CD4-positive, alpha-beta memory T cell (primary cell): ENCODE measurements at places on chromosomes 5 and 9. TPM values are rescaled to one million over a fixed set of nuclear protein-coding genes. Genes with fewer than 3 reads are reported as not detected.
A peak's percentile ranks its signal among the peaks of the same experiment; 100 is the strongest.

DNA sequence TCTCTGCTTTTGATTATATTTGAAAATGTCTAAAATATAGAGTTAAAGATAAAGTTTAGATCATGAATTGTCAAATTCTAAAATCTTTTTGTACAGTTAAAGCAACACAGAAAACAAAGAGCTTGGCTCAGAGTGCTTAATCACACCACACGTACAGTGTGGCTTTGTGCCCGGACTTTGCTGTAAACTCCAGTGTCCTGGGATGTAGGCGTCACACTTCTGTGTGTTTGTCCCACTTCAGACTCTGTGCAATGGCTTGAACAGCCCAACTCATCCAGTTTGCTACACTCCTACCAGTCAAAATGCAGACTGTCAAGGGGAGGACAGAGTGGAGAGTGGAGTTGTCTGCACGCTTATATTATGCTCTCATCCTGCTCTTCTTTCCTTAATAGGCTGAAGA is 45.3 kb downstream of the SMARCA2 start:
- no peak overlapping the region for H3K4me3 ChIP-seq
- no peak overlapping the region for H3K27ac ChIP-seq
- no peak for DNase-seq
- peaks cover 61% of the 10 kb centered on the region for H3K36me3 ChIP-seq
- H3K27me3 ChIP-seq, result no peaks in the 10 kb centered on the region
- peaks cover 15% of the 10 kb centered on the region for H3K4me1 ChIP-seq

Gene SYK
- polyA plus RNA-seq, result 0.08 TPM

- no peak overlapping the region for H3K4me3 ChIP-seq
- H3K27ac ChIP-seq, result no peak overlapping the region
- peaks cover 22% of the 10 kb centered on the region for H3K4me1 ChIP-seq
- no peaks in the 10 kb centered on the region for H3K27me3 ChIP-seq
- DNase-seq, result no peak
Observed at GRCh38 chr9:136953771-136954269, 1.7 kb downstream of the LCN12 start.

Gene IL13
- not detected for polyA plus RNA-seq

DNA sequence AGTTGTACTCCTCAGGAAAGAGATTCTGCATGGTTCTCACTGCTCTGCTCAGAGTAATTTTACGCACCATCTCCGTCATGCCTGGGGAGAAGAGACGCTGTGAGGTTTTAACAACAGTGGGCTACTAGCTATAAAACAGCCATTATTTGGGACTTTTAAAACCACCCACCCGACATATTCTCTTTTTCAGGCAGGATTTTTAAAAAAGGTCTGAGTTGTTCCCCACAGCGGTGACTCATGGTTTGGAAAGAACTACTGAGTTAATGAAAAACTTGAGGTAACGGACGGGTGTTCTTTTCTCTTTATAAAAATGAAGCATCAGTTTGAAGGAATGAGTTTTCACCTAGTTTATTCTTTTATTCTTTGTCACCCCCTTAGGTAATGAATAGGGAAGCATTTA is 61.3 kb downstream of the TTLL11 start:
- H3K4me1 ChIP-seq, result no peaks in the 10 kb centered on the region
- no peaks in the 10 kb centered on the region for H3K27me3 ChIP-seq
- H3K27ac ChIP-seq, result no peak overlapping the region
- no peak for DNase-seq

DNA sequence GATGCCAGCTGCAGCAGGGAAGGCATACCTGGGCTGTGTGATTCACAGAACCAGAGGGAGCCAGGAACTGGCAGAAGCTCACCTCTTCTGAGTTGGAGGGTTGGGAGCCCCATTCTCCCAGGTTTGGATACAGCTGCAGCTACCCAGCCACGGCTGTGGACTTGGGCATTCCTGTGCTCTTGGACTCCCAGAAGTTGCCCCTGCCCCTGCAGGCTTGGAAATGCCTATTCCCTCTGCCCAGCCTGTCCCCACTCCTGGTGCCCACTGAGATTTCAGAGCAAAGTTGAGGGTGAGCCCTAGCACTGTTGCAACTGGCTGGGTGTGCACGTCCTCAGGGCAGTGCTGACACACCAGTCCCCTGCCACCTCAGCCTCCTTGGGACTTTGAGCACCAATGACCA is 489.7 kb downstream of the SLCO4C1 start:
- no peaks in the 10 kb centered on the region for H3K4me1 ChIP-seq
- H3K27ac ChIP-seq, result no peak overlapping the region

Gene MARCOL
- not detected for polyA plus RNA-seq

DNA sequence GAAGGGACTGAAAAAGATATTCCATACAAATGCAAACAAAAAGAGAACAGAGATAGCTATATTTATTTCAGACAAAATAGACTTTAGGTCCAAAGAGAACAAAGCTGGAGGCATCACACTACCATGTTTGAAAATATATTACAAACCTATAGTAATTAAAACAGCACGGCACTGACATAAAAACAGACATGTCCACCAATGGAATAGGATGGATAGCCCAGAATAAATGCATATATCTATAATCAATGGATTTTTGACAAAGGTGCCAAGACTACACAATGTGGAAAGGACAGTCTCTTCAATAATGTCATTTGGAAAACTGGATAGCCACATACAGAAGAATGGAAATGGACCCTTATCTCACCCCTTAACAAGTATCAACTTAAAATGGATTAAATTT is 10.2 kb downstream of the PRKAA1 start:
- no peak overlapping the region for H3K27ac ChIP-seq
- H3K27me3 ChIP-seq, result no peaks in the 10 kb centered on the region
- no peak overlapping the region for H3K4me3 ChIP-seq
- no peak for DNase-seq
- peaks cover 67% of the 10 kb centered on the region for H3K4me1 ChIP-seq
- H3K36me3 ChIP-seq, result no peaks in the 10 kb centered on the region

- no peak overlapping the region for H3K4me3 ChIP-seq
- DNase-seq, result no peak
- H3K36me3 ChIP-seq, result no peaks in the 10 kb centered on the region
- H3K4me1 ChIP-seq, result no peaks in the 10 kb centered on the region
- no peak overlapping the region for H3K27ac ChIP-seq
Observed at GRCh38 chr5:19975795-19976194, 12.2 kb downstream of the CDH18 start.

DNA sequence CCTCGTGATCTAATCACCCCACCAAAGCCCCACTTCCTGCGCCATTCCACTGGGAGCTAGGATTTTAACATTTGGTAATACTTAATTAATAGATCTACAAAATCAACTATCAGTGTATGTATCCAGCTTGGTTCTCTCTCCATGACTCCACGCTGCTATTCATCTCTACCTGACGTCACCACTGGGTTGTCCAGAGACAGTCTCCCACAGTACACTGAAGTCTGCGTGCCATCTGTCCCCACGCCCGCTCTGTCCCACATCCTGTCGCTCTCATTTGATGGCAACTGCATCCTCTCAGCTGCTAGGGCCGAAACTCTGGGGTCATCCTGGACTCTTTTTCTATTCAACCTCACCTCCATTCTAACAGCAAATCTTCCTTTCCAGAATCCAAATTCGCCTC is 53.2 kb downstream of the ANKRD33B start:
- no peak for DNase-seq
- no peak overlapping the region for H3K27ac ChIP-seq
- H3K4me3 ChIP-seq, result no peak overlapping the region
- H3K36me3 ChIP-seq, result no peaks in the 10 kb centered on the region

Gene CDH18
- polyA plus RNA-seq, result not detected

DNA sequence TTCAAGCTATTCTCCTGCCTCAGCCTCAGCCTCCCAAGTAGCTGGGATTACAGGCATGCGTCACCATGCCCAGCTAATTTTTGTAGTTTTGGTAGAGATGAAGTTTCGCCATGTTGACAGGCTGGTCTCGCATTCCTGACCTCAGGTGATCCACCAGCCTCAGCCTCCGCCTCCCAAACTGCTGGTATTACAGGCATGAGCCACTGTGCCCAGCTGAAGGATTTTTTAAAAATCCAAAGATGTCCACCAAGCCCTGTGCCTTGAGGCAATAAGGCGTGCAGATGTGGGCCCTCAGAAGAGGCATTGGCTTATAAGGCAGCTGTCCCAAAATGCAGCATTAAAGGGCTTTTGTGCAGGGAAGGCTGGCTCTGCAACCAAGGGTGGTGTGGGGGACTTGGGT is 10.3 kb upstream of the ZFR start:
- H3K27me3 ChIP-seq, result no peaks in the 10 kb centered on the region
- no peaks in the 10 kb centered on the region for H3K36me3 ChIP-seq
- H3K27ac ChIP-seq, result no peak overlapping the region
- DNase-seq, result no peak

Gene TAL2
- polyA plus RNA-seq, result not detected

- H3K4me3 ChIP-seq, result no peak overlapping the region
- peaks cover 36% of the 10 kb centered on the region for H3K4me1 ChIP-seq
- no peaks in the 10 kb centered on the region for H3K27me3 ChIP-seq
- H3K27ac ChIP-seq, result no peak overlapping the region
- no peaks in the 10 kb centered on the region for H3K36me3 ChIP-seq
Observed at GRCh38 chr9:517993-518392, 303.3 kb downstream of the DOCK8 start.

GRCh38 chr9:121105531-121105930 is 30.8 kb downstream of the CNTRL start:
- H3K27ac ChIP-seq, result no peak overlapping the region
- H3K4me1 ChIP-seq, result no peaks in the 10 kb centered on the region
- no peak overlapping the region for H3K4me3 ChIP-seq
- no peaks in the 10 kb centered on the region for H3K36me3 ChIP-seq
- DNase-seq, result no peak
- no peaks in the 10 kb centered on the region for H3K27me3 ChIP-seq

DNA sequence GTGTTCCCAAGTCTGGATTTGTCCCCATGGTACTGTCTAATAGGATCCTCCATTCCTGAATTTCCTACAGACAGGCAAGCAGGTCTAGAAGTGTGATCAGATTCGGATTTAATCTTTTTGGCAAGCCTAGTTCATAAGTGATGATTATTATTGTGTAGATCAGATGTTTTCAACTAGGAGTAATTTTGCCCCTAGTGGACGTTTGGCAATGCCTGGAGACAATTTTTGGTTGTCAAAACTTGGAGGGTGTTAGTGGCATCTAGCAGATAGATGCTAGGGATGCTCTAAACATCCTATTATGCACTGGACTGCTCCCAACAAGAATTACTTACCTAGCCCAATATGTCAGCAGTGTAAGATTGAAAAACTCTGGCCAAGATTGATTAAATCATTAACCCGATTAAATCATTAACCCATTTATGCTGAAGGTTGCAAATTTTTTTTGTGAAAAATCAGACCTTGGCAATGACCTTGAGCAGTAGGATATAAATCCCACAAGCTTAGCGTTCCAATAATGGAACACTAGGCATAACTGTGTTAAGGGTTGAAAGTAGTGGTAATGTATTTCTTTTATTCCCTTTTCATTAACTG is 28.2 kb downstream of the TCERG1 start:
- H3K27ac ChIP-seq, result no peak overlapping the region
- DNase-seq, result no peak
- peaks cover 40% of the 10 kb centered on the region for H3K36me3 ChIP-seq
- no peaks in the 10 kb centered on the region for H3K4me1 ChIP-seq
- no peak overlapping the region for H3K4me3 ChIP-seq

DNA sequence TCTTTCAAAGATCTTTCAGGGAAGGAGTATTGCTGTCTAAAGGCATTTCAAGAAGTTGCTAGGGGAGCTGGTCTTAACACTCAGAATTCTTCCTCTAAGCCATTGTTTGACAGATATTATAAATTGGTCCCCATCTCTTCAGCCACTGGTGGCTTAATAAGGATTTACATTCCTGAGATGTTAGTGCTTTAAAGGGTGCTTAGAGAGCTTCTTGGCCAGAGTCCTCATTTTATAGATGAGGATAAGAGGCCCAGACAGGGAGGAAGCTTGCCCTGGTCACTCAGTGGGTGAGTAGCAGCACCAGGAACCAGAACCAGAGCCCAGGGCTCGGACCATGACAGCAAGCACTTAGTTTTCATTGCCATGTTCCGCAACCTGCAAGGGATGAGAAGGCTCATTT is 53.2 kb downstream of the GALNT10 start:
- DNase-seq, result no peak
- H3K4me1 ChIP-seq, result no peaks in the 10 kb centered on the region
- H3K36me3 ChIP-seq, result no peaks in the 10 kb centered on the region
- no peak overlapping the region for H3K4me3 ChIP-seq
- no peak overlapping the region for H3K27ac ChIP-seq
- H3K27me3 ChIP-seq, result no peaks in the 10 kb centered on the region

Gene CFAP77
- not detected for polyA plus RNA-seq

Gene SURF4
- polyA plus RNA-seq, result 156 TPM

DNA sequence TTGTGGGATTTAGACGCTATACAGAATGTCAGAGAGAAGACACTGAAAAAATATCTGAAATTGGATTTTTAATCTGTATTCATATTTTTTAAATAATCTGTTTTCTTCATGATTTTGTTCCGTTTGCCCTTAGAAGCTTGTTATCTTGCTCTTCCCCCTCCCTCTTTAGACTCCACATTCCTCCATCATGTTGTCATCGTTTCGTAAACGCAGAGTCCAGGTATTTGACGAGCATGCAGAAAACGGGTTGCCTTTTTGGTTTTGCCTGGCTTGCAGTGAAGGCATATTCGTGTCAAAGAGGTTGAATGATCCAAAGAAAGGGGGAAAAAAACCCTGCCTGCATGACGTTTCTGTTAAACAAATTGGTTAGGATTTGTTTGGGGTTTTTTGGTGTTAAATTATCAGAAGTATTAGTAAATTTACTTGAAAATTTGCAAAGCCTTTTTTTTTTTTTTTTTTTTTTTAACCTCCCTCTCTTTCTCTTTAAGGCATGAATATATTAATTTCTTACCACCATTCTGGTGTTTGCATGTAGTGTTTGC is 2.9 kb downstream of the SPTAN1 start:
- H3K27ac ChIP-seq, result peak overlapping the region; percentile 82
- no peaks in the 10 kb centered on the region for H3K36me3 ChIP-seq
- H3K4me3 ChIP-seq, result no peak overlapping the region
- H3K4me1 ChIP-seq, result peaks cover 82% of the 10 kb centered on the region
- DNase-seq, result no peak
- H3K27me3 ChIP-seq, result no peaks in the 10 kb centered on the region

Gene RETREG1
- polyA plus RNA-seq, result 70.6 TPM

DNA sequence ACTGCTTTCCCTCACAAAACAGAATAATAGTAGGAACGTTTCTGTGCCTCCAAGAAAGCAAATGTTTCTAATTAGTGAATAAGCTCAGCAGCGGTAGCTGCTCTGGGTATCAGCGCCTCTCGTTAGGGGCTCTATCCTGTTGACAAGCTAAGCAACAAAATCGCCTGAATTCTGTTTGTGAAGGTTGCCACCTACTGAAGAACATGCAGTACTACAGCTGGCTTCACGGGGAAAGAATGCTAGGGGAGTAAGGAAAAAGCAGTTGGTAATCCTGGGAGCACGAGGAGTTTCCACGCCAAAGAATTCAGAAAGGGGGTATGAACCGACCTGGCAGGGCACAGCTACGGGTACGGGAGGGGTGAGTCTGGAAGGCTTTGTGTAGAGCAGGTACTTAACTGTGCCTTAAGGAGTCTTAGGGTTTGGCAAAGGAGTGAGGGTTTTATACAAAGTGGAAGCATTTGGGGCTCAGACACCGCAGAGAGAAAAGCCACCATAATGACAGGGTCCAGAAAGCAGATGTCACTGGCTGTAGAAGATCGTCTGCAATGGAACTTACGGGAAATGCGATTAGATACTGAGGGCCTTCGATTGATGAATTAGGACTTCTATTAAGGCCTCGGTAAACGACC is 171.7 kb downstream of the TTC39B start:
- peak; percentile 54 for DNase-seq
- H3K27me3 ChIP-seq, result no peaks in the 10 kb centered on the region
- no peaks in the 10 kb centered on the region for H3K36me3 ChIP-seq
- H3K27ac ChIP-seq, result no peak overlapping the region

Gene CCDC112
- polyA plus RNA-seq, result 4.7 TPM
